ENCODE measurements at places on chromosomes 13 and 19.

GRCh38 chr19:27764186-27764804 is 1448.7 kb downstream of the UQCRFS1 start:
- DNase-seq: no peak

GRCh38 chr13:112067871-112068539 is 1.1 kb downstream of the SOX1 start:
- no peak for DNase-seq

- DNase-seq: no peak
These were observed 125.4 kb upstream of the RFC3 start for GRCh38 chr13:33692531-33692930.

DNA sequence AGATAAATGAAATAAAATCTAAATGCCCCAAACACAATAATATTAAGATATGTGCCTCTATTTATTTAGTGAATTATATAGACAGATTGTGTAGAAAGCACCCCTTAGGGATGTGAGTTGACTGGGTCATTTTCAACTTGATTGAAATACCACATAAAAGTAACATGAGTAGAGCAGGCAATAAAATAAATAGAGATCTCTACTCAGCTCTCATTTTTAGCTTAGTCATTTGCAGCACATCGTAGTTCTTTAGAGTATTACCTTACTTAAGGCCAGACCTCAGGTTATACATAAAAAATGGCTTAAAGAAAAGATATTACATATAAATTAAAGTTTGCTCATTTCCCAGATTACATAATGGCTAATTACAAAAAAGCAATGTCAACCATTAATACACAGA is 1525.6 kb upstream of the PRR20A start:
- DNase-seq: no peak

DNA sequence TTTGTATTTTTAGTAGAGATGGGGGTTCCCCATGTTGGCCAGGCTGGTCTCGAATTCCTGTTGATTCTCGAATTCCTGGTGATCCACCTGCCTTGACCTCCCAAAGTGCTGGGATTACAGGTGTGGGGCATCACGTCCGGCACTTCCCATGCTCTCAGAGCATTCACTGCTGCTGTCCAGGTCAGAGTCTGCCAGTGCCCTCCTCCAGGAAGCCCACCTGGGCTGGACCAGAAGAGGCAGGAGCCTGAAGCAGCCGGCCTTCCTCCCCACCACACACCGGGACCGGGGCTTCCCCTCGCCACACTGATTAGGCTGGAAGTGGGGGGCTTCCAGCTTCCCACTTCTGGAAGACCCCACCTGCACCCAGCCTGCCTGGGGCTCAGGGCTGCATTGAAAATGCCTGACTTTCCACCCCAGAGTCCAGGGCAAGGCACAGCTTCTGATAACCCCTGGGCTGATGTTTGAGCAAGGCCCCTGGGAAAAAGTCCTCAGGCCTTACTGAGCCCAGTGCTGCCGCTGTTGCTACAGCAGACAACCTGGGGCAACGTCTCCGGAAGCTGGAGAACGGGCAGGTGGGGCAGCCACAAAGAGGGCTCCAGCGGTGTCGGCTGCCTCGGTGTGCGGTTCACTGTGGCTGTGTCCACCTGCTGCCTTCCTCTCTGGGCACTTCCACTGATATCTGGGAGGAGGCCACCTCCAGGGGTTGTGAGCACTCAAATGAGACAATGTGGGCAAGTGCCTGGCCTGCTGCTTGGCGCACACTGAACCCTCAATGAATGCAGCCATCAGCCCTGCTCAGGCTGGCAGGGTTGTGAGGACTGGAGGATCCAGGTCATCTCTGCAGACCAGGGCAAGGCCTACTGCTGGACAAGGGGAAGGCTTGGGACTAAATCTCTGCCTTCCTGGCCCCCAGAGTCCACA is 22.6 kb downstream of the CEBPA start:
- DNase-seq: no peak

Data from activated CD4-positive, alpha-beta T cell treated with anti-CD3 and anti-CD28 coated beads for 36 hours (primary cell).